ENCODE measurements at places on chromosomes 12 and 14.

- H3K4me3 ChIP-seq: no peak overlapping the region
- no peaks in the 10 kb centered on the region for H3K36me3 ChIP-seq
- H3K4me1 ChIP-seq: no peaks in the 10 kb centered on the region
- no peaks in the 10 kb centered on the region for H3K27me3 ChIP-seq
- no peak for DNase-seq
Measured at GRCh38 chr12:114858388-114859146, 174.6 kb upstream of the TBX3 start.

DNA sequence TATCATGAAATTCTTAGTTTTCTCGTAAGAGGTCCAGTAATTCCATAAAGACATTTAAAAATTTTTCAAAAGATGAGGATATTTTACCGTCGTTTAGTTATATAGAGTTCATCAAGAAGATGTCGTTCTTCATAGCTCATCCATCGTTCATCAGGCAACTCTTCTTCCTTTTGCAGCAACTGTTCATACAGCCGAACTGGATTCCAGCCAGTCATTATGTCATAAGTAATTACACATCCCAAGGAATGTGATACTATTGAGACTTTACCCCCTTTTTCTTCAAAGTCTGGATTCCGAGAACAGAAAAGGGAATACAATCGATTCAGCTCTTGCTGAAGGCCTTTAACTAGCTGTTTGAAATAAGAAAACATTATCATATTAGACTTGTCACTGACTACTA is 90.3 kb downstream of the DDHD1 start:
- no peak overlapping the region for H3K27ac ChIP-seq
- H3K4me1 ChIP-seq: peaks cover 5% of the 10 kb centered on the region
- no peak for DNase-seq
- H3K27me3 ChIP-seq: no peaks in the 10 kb centered on the region
- H3K36me3 ChIP-seq: peaks cover 29% of the 10 kb centered on the region

- no peak overlapping the region for H3K4me3 ChIP-seq
- H3K27ac ChIP-seq: no peak overlapping the region
- no peaks in the 10 kb centered on the region for H3K36me3 ChIP-seq
- H3K4me1 ChIP-seq: no peaks in the 10 kb centered on the region
- DNase-seq: no peak
Measured at GRCh38 chr12:96462571-96463280, 26.7 kb upstream of the CFAP54 start.

DNA sequence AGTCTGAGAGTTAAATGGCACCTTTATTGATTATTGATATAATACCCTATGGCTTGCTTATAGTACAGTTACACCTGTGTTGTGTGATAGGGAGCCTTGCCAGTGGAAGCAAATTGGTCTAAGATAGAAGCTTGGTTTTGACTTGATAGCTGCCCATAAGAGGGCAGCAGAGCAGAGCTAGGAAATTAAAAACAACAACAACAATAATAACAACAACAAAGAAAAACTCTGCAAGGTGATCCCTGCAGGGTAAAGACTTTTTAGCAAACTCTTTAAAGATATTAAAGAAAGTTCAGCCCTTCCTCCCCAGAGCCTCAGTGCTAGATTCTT is 18.0 kb upstream of the RNASE10 start:
- no peak for DNase-seq
- H3K4me3 ChIP-seq: peak overlapping the region; percentile 33
- H3K36me3 ChIP-seq: peaks cover 2% of the 10 kb centered on the region
- peaks cover 44% of the 10 kb centered on the region for H3K4me1 ChIP-seq
- peaks cover 4% of the 10 kb centered on the region for H3K27me3 ChIP-seq
- peak overlapping the region; percentile 38 for H3K27ac ChIP-seq

- no peak overlapping the region for H3K4me3 ChIP-seq
- H3K36me3 ChIP-seq: no peaks in the 10 kb centered on the region
- DNase-seq: no peak
- H3K4me1 ChIP-seq: no peaks in the 10 kb centered on the region
- H3K27me3 ChIP-seq: no peaks in the 10 kb centered on the region
Measured at GRCh38 chr12:87085286-87085685, 829.1 kb upstream of the MGAT4C start.

DNA sequence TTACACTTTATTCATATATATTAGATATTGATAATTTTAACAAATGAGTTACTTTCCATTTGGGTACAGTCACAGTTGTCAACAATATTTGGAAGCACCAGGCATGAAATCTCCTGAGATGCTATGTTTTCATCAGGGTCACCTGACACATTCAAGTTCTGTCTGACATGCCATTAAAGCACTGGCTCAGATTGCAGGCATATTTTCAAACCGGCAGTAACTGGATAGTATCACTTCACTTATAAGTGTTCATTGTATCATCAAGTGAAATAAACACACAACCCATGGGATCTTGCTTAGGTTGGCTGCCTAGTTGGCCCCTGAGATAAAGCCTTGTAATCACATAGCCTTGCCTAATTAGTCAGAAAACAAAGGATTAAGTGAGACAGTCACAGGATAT is 4.8 kb downstream of the IFNG start:
- H3K4me1 ChIP-seq: peaks cover 18% of the 10 kb centered on the region
- H3K36me3 ChIP-seq: no peaks in the 10 kb centered on the region
- DNase-seq: no peak
- H3K27me3 ChIP-seq: peaks cover 2% of the 10 kb centered on the region

DNA sequence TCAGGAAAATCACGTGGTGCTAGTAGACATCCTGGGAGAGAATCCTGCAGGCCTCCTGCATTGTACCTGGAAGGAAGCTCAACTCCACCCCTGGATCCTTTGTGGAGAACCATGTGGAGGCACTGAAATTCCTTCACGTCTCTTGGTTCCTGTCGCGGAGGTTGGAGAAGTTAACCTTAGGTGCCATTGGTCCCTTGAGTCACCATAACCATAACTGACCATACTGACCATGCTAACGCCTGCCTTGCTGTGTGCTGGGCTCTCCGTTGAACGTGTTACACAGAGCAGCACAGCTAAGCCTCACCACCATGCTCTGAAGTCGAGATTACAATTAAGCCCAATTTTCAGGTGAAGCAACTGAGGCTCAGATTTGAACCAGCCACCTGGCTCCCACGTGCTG is 18.6 kb downstream of the C14orf132 start:
- no peak overlapping the region for H3K4me3 ChIP-seq
- H3K27ac ChIP-seq: no peak overlapping the region
- no peak for DNase-seq

- no peak for DNase-seq
- no peak overlapping the region for H3K4me3 ChIP-seq
- H3K27me3 ChIP-seq: no peaks in the 10 kb centered on the region
- no peaks in the 10 kb centered on the region for H3K36me3 ChIP-seq
Measured at GRCh38 chr12:124509676-124510300, 57.6 kb downstream of the NCOR2 start.

GRCh38 chr14:72000907-72001306 is 68.7 kb downstream of the RGS6 start:
- H3K36me3 ChIP-seq: no peaks in the 10 kb centered on the region
- H3K27me3 ChIP-seq: no peaks in the 10 kb centered on the region
- DNase-seq: no peak
- no peaks in the 10 kb centered on the region for H3K4me1 ChIP-seq
- no peak overlapping the region for H3K4me3 ChIP-seq

DNA sequence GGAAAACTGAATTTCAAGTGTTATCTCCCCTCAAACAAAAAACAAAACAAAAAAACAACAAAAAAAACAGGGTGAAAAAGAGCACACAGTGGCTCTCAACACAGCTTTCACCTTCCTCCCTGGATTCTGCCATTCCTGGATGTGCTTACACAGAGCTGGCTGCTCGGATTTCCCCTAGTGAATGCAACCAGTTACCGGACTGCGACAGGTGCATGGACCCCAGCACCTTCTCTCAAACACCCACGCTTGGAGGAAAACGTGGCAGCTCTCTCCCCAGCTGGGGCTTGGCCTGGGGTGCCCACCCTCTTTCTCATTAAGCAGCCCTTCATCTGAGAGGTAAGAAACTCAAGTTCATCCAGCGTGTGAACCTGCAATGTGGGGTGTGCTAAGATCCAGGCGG is 33.5 kb upstream of the DICER1 start:
- DNase-seq: no peak
- no peaks in the 10 kb centered on the region for H3K36me3 ChIP-seq
- H3K4me3 ChIP-seq: no peak overlapping the region

GRCh38 chr12:15214851-15215601 is 6.2 kb downstream of the RERG start:
- H3K27ac ChIP-seq: no peak overlapping the region
- no peaks in the 10 kb centered on the region for H3K36me3 ChIP-seq
- peaks cover 26% of the 10 kb centered on the region for H3K27me3 ChIP-seq
- DNase-seq: no peak
- no peak overlapping the region for H3K4me3 ChIP-seq

Measured in T-helper 2 cell treated with Interferon-gamma antibody and Interleukin-4, amounts not matched to agents 5 μg/mL and 100 μg/mL, for 36 hours (primary cell).